Calu3 (cell line): ENCODE measurements at places on chromosomes 12 and 14.

GRCh38 chr14:24093207-24093900, 757 bp upstream of the PCK2 start:
- no peak for DNase-seq

DNA sequence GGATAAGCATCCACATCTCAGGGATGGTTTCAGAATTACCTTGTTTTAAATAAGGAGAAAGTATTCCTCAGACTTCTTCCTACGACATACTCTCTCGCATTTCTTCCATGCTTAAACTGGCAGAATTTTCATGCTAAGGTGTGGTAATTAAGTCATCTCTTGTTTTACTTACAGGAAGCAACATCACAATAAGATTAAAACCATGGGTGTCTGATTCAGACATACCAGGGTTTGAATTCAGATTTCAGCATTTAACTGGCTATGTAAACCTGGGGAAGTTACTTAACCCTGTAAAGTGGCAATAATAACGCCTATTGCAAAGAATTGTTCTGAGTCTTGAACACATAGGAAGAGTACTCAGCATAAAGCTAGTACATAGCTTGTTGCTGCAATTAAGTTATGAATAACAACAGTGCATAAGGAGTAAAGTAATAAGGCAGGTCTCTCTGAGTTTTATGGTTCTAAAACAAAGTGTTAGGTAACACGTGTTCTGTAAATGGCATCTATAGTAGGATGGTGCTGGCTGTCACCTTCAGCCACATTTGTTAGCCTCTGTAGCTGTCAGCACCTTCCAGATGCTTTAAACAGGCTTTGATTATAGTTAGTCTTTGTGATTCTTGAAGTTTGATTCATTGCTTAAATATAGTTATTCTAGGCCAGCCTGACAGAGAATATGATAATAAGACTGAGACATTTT, 38.8 kb downstream of the IFT43 start:
- DNase-seq: no peak

DNA sequence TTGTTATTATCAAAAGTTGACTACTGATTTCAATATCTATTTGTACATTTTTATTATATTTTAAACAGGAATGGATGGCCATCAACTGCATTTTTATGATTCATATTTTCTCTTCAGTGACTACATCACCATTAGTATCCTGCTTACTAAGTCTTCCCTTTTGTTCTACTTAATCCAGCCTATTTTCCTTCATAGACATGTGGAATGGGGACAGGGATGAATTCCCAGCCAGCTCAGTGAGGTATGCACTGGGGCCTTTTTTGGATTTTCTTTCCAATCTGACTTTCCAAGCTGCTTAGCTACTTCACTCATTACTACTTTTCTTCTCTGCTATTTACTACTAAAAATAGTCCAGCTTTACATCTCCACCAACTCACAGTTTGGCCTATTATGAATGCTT, 38.4 kb downstream of the AKAP6 start:
- no peak for DNase-seq

- DNase-seq: no peak
These were observed 146.6 kb upstream of the PLEKHG7 start for GRCh38 chr12:92556141-92556540.

GRCh38 chr12:49197256-49197655, 8.4 kb upstream of the TUBA1A start:
- no peak for DNase-seq

GRCh38 chr12:53524476-53524875, 17.2 kb upstream of the NPFF start:
- DNase-seq: no peak

- peak; percentile 38 for DNase-seq
These were observed 28.8 kb downstream of the HOXC4 start for GRCh38 chr12:54082397-54082892.

GRCh38 chr12:108191938-108192337, 62.9 kb downstream of the WSCD2 start:
- no peak for DNase-seq

GRCh38 chr12:13171921-13172859, 24.3 kb upstream of the EMP1 start:
- peak; percentile 73 for DNase-seq

GRCh38 chr12:19757317-19757877, 318.1 kb downstream of the AEBP2 start:
- DNase-seq: no peak

GRCh38 chr12:53782093-53782703, 30.4 kb upstream of the CISTR start:
- no peak for DNase-seq

GRCh38 chr14:97280526-97280925, 483.3 kb downstream of the VRK1 start:
- no peak for DNase-seq

DNA sequence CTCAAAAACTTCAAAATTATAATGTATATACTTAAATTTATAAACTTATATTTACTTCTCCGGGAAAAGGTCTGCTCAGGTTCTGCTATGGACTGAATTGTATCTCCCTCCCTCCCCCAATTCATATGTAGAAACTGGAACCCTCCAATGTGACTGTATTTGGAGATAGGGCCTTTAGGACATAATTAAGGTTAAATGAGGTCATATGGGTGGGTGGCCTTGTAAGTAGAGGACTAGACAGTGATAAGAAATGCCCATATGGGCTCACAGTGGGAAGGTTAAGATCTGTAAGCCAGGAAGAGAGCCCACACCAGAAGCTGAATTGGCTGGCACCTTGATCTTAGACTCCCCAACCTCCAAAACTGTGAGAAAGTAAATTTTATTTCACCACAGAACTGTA, 84.5 kb downstream of the TAOK3 start:
- no peak for DNase-seq

DNA sequence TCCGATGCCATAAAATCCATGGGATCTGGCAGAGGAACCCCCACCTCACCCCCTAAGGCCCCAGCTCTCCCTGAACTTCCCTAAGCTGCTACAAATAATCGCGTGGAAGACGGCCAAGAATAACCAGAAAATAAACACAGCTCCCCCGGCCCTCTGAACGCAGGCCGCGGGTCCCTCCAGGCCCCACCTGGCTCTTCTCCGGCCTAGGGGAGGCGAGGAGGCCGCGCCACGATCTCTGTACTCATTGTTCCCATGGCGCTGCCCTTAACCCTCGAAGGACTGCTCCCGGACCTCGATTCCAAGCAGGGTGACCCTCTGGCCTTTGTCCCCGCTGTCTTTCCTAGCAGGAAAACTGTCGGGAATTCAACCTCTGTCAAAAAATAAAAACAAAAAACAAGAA, 33.9 kb upstream of the TBX5 start:
- DNase-seq: no peak

DNA sequence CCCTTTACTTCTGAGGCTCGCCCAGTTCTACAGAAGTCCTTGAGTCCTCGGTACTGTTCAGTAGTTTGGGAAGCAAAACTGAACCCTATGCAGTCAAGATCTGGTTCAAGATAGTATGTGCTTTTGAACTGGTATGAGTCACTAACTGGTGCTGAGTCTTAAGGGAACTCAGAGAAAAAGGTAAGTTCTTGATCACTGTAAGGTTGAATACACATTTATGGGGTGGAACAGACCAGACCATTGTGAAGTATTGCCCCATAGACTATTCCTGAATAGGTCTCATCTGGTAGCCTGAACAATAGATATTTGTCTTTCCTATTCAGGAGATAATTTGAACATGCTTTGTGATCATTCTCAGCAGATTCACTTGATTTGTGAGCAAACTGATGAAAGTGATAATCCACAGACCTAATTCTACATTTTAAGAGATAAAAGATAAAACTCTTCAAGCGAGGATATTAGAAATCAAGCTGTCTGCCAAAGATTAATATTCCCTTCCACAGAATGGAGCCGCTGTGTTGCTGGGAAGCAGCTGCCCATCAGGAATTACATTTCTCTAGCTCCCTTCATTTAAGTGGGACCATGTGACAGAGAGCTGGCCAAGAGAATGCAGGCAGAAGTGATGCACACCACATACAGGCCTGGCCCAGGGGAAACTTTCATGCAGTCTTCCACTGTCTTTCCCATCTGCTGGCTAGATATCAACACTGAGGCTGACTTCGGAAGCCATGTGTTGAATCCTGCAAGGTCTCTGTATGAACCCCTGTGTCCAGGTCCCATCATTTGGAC, 369.8 kb upstream of the GARIN6 start:
- no peak for DNase-seq
